ENCODE measurements at places on chromosomes 13 and 19. TPM values are rescaled to one million over a fixed set of nuclear protein-coding genes. Genes with fewer than 3 reads are reported as not detected.
A peak's percentile ranks its signal among the peaks of the same experiment; 100 is the strongest.

CEACAM20 gene
- total RNA-seq, result not detected

- peaks cover 8% of the 10 kb centered on the region for H3K4me1 ChIP-seq
- no peaks in the 10 kb centered on the region for H3K36me3 ChIP-seq
- no peak for DNase-seq
Measured at GRCh38 chr19:33684538-33685232, 62.9 kb downstream of the CHST8 start.

- no peak for DNase-seq
- H3K4me3 ChIP-seq, result no peak overlapping the region
- no peak overlapping the region for H3K27ac ChIP-seq
- no peaks in the 10 kb centered on the region for H3K27me3 ChIP-seq
- H3K4me1 ChIP-seq, result no peaks in the 10 kb centered on the region
Measured at GRCh38 chr13:94239135-94239534, 240.3 kb downstream of the DCT start.

C13orf42 gene
- 0.09 TPM for total RNA-seq

DNA sequence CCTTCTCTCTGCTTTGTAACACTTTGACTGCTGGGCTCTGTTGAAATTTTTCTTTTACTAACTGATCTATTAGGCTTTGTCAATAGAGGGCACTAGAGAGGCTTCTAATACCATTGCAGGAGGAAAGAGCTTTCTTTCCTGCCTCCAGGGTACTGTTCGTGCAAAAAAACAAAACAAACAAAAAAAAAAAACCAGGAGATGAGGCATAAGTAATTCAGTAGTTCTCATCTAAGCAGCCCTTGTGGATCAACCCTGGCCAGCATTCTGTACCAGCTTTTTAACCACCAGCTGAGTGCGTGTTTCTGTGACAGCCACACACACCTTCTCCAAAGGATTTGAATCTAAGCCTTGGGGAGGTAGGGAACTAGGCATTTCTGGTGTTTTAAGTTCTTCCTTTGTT, 1707.6 kb upstream of the SLC10A2 start:
- peak; percentile 28 for DNase-seq
- H3K27ac ChIP-seq, result no peak overlapping the region
- H3K4me3 ChIP-seq, result no peak overlapping the region
- no peaks in the 10 kb centered on the region for H3K36me3 ChIP-seq
- H3K27me3 ChIP-seq, result no peaks in the 10 kb centered on the region
- no peaks in the 10 kb centered on the region for H3K4me1 ChIP-seq

KLK14 gene
- total RNA-seq, result not detected

DCUN1D2 gene
- 13.1 TPM for total RNA-seq

OR10H1 gene
- not detected for total RNA-seq

DNA sequence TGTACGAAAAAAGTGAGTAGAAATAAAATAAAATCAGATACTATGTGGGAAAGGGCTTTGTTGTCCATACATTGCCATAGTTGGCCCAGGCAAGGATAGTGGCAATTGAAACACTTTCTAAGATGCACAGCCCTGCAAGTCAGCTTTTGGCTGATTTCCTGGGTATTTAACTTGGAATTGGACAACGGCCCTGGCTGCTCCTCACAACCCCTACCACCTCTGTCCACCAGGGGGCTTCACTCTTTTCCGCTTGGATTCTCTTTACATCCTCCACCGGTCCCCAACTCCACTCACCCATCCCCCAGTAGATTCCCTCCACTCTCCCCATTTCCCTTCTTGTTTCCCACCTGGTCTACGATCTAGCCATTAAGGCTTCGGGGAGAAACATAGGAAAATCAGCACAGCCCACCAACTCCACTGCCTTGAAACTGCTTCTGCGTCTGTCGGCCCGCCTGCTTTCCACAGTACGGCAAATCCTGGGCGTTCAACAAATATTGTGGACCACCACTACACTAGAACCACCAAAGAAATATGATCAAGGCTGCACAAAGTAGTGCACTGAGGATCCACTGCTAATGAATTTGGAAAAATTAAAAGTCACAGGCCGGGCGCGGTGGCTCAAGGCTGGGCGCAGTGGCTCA, 48.6 kb upstream of the GTF3A start:
- no peaks in the 10 kb centered on the region for H3K4me1 ChIP-seq
- no peaks in the 10 kb centered on the region for H3K36me3 ChIP-seq
- no peak overlapping the region for H3K27ac ChIP-seq
- no peak overlapping the region for H3K4me3 ChIP-seq
- peaks cover 31% of the 10 kb centered on the region for H3K27me3 ChIP-seq

DNA sequence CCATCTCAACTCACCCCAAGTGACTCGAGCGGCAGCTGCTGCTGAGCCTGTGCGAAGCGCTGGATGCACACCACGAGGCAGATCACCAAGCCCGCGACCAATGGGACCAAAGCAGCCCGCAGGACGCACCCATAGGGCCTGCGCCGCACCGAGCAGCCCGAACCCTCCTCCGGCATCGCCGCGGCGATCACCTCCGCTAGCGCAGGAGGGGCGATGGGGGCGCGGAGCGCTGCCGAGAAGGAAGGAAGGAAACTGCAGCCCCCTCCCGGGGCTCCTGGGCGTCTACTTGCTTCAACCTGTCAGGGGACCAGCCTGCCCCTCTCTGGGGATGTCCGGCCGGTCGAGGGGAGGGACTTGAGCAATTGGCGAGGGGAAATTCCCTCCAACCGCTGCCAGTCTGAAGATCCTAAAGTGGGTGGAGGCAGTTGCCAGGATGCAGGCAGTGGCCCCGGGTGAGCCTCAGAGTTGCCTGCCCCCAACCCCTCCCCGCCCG, at the start of gene CD70:
CD70 (minus strand) TSS at position 324 of the 493 bp plus-strand sequence; CDS start at position 176, 148 bp downstream.
- no peak within 1 kb of the TSS for H3K27ac ChIP-seq
- peak within 1 kb of the TSS; percentile 13 for H3K4me3 ChIP-seq
- peaks cover 68% of the 10 kb centered on the region for H3K27me3 ChIP-seq
- H3K4me1 ChIP-seq, result peaks cover 8% of the 10 kb centered on the region
- H3K36me3 ChIP-seq, result no peaks in the 10 kb centered on the region

DNA sequence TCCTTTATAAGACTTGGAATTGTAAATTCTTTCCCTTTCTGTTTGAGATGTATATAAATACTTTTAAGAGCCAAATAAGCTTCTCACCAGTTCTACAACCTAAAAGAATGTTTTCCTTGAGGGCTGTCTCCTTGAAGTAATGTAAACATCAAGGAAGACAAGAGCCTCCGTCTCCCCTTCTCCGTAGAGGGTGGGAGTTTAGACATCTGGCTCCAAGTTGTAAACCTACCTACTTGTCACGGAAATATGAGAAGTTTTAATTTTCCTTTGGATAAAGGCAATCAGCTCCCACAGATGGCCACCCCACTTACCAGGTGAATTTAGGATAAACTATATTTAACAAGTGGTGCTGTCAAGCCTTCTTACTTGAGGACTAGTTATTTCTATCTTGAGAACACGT, 237.9 kb downstream of the NALCN start:
- no peak overlapping the region for H3K27ac ChIP-seq
- H3K4me3 ChIP-seq, result no peak overlapping the region
- H3K36me3 ChIP-seq, result no peaks in the 10 kb centered on the region
- H3K27me3 ChIP-seq, result no peaks in the 10 kb centered on the region
- no peak for DNase-seq
- H3K4me1 ChIP-seq, result no peaks in the 10 kb centered on the region

- no peak overlapping the region for H3K27ac ChIP-seq
- H3K36me3 ChIP-seq, result peaks cover 14% of the 10 kb centered on the region
- peak overlapping the region; percentile 5 for H3K4me3 ChIP-seq
Measured at GRCh38 chr19:33193269-33193864, 763 bp upstream of the LRP3 start.

- DNase-seq, result no peak
- H3K4me1 ChIP-seq, result no peaks in the 10 kb centered on the region
- H3K27ac ChIP-seq, result no peak overlapping the region
- H3K27me3 ChIP-seq, result no peaks in the 10 kb centered on the region
- no peaks in the 10 kb centered on the region for H3K36me3 ChIP-seq
- H3K4me3 ChIP-seq, result no peak overlapping the region
Measured at GRCh38 chr19:34075661-34076091, 96.6 kb upstream of the LSM14A start.

DNA sequence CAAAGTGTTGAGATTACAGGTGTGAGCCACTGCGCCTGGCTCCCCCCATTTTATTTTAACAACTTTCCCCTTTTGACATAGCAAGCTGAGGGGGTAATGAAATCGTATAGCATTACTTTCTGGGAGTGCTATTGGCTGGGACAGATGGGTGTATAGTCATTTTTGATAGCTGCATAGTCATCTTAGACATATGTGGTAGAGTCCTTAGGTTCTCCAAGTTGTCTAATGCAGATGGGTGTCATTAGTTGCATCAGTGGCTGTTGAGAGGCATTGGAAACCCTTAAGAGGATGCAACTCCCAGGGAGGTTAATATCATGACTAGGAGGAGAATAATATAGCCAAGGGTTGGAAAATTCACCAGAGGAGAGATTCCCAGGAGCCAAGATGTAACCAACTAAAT, 28.6 kb upstream of the PNMA8B start:
- DNase-seq, result no peak
- no peak overlapping the region for H3K4me3 ChIP-seq
- peaks cover 5% of the 10 kb centered on the region for H3K4me1 ChIP-seq
- no peaks in the 10 kb centered on the region for H3K27me3 ChIP-seq
- H3K36me3 ChIP-seq, result peaks cover 3% of the 10 kb centered on the region
- H3K27ac ChIP-seq, result no peak overlapping the region

GRCh38 chr13:25249001-25249543, 38.2 kb downstream of the MTMR6 start:
- DNase-seq, result peak; percentile 57
- no peak overlapping the region for H3K4me3 ChIP-seq
- H3K27me3 ChIP-seq, result no peaks in the 10 kb centered on the region
- peaks cover 5% of the 10 kb centered on the region for H3K36me3 ChIP-seq
- no peaks in the 10 kb centered on the region for H3K4me1 ChIP-seq

- no peaks in the 10 kb centered on the region for H3K36me3 ChIP-seq
- no peak overlapping the region for H3K4me3 ChIP-seq
- DNase-seq, result peak; percentile 81
- no peaks in the 10 kb centered on the region for H3K27me3 ChIP-seq
- peak overlapping the region; percentile 54 for H3K27ac ChIP-seq
Measured at GRCh38 chr13:44932850-44933251, 56.4 kb downstream of the NUFIP1 start.

DNA sequence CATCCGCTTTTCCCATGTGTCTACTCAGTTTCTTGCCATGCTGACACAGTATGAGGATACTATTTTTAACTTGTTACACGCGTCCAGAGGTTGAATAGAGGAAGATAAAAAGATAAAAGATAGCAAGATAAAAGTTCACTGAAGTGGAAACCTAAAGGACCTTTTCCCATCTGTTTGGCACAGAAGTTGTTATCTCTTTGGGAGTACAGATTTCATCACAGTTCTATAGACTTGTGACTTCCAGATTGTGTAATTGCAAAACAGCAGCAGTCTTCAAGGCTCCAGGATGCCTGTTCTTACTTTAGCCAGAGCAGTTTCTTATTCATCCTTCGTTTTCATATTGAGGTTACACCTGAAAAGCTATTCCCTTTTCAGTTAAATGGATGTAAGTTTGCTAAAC, 369.2 kb downstream of the GPC5 start:
- no peak for DNase-seq
- no peaks in the 10 kb centered on the region for H3K36me3 ChIP-seq
- H3K4me1 ChIP-seq, result no peaks in the 10 kb centered on the region
- H3K4me3 ChIP-seq, result no peak overlapping the region

- no peak overlapping the region for H3K27ac ChIP-seq
- no peak for DNase-seq
- H3K4me3 ChIP-seq, result no peak overlapping the region
- H3K27me3 ChIP-seq, result no peaks in the 10 kb centered on the region
- no peaks in the 10 kb centered on the region for H3K36me3 ChIP-seq
- no peaks in the 10 kb centered on the region for H3K4me1 ChIP-seq
Measured at GRCh38 chr19:40159744-40160143, 31.5 kb upstream of the MAP3K10 start.

GRCh38 chr13:49806126-49806536, 13.6 kb upstream of the KPNA3 start:
- DNase-seq, result no peak
- peaks cover 4% of the 10 kb centered on the region for H3K27me3 ChIP-seq
- H3K27ac ChIP-seq, result no peak overlapping the region
- H3K4me3 ChIP-seq, result no peak overlapping the region
- no peaks in the 10 kb centered on the region for H3K36me3 ChIP-seq

- H3K4me1 ChIP-seq, result peaks cover 30% of the 10 kb centered on the region
- peaks cover 34% of the 10 kb centered on the region for H3K36me3 ChIP-seq
- H3K27me3 ChIP-seq, result no peaks in the 10 kb centered on the region
- no peak overlapping the region for H3K4me3 ChIP-seq
- H3K27ac ChIP-seq, result no peak overlapping the region
- peak; percentile 88 for DNase-seq
Measured at GRCh38 chr19:31312009-31312676, 37.1 kb downstream of the TSHZ3 start.

- no peaks in the 10 kb centered on the region for H3K36me3 ChIP-seq
- peaks cover 2% of the 10 kb centered on the region for H3K4me1 ChIP-seq
- H3K27ac ChIP-seq, result no peak overlapping the region
- no peak overlapping the region for H3K4me3 ChIP-seq
- DNase-seq, result no peak
Measured at GRCh38 chr13:65085977-65086376, 2144.2 kb downstream of the PCDH9 start.

DNA sequence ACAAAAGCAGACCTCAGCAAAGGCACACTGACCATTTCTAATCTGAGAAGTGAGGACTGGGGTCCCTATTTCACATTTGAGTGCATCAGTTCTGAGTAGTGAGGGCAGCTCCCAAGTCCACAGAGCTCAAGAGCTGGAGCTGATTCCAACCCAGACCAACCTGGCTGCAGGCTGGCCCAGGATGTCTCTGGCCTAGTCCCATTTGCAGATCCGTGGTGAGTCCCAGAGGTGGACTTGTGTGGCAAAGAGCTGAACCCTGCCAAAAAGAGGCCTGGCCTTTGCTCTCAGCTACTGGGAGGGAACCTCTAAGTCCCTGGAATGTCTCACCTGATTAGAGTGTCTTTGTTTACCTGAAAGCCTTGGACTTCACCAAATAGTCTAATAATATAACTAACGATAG, 14.6 kb downstream of the SIGLEC7 start:
- no peaks in the 10 kb centered on the region for H3K27me3 ChIP-seq
- H3K4me1 ChIP-seq, result no peaks in the 10 kb centered on the region

DNA sequence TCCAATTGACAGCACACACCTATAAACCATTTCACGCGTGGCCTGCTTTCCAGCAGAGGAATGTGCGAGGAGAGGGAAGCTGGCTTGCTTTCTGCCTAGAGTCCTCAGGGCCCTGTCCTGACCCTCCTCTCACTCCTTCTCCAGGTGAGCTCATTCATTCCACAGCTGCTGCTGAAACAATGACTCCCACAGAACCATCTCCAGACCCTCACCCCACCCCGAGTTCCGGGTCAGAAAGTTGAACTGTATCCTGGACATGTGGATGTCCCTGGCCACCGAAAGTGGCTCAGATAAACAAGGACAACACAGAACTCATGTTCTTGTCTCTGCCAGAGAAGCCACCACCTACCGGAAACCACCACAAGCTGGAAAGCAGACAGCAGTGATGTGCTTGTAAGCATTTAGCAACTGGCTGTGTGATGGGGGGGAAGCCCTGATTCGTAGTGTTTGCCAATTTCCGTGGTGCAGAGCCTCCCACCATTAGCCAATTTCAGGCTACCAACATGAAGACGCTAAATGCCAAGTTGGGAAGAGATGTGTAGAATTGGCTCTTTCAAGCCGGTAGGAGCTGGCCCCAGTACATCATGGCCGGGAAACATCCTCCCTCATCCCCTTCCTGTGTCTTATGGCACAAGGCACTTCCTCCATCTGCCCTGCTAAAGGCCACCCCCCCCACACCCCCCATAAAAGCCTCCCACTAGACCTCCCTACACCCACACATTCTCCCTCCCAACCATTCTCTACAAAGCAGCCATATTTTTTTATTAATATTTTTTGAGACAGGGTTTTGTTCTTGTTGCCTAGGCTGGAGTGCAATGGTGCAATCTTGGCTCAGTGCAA, 5.0 kb downstream of the SYCE2 start:
- H3K4me3 ChIP-seq, result no peak overlapping the region
- H3K36me3 ChIP-seq, result no peaks in the 10 kb centered on the region
- peak; percentile 64 for DNase-seq
- peak overlapping the region; percentile 93 for H3K27ac ChIP-seq
- peaks cover 35% of the 10 kb centered on the region for H3K4me1 ChIP-seq
- no peaks in the 10 kb centered on the region for H3K27me3 ChIP-seq

NLRP5 gene
- not detected for total RNA-seq
